ENCODE measurements at places on chromosomes 4 and X.

GRCh38 chr4:26813698-26814097 lies 46.9 kb upstream of the STIM2 start:
- no peak for DNase-seq

DNA sequence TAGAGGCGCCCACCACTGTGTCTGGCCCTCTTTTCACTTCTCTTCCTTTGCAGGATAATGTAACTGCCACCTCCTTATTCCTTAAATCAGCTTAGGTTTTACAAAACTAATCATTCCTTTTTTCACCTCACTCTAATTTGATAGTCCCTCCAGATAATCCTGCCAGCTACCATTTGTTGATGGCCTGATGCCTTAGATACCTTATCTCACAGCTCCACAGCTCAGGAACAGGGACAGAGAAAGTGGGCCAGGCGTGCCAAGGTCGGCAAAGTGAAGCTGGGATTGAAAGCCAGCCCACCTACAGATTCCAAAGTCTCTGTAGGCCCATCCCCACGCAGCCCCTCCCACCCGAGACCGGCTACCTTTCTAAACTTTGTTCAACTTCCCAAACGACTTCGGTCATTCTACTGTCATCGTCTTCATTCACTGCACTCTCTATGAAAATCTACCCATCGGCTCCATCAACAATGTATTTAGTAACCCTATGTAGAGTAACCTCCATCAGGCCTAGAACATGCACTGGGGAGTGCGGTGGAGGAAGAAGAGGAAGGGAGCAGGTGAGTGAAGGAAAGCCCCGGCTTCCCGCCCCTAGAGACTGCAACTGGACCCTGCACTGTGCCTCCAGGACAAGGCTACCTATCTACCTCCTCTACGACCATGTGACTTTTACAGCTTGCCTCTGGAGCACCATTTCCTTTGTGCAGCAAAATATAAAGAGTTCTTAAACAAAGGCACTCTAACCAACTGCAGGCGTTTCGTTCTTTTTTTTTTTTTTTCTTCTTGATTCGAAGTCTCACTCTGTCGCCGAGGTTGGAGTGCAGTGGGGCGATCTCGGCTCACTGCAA lies 1.5 kb downstream of the CASP6 start:
- DNase-seq, result no peak

GRCh38 chr4:4735136-4735750 lies 124.2 kb upstream of the MSX1 start:
- no peak for DNase-seq

GRCh38 chr4:112736718-112737135 lies 99.8 kb downstream of the LARP7 start:
- no peak for DNase-seq

DNA sequence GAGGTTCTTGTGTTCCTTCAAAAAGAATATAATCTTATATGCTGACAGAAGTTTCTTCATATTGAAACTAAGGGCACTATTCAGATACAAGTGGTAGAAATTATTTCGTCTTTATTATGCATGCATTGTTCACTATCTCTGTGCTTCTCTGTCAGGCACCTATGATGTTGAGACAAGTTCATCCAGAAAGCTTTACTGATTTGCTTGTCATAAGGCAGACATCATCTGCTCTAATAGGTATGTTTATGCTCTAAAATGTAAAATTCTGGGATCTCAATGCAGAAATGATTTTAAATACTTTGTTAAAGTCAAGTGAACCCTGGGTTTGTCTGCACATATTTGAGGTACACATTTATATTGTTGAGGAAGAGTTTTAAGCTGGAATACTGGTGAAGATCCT lies 3.6 kb downstream of the UGT2B11 start:
- DNase-seq, result no peak

Data from CD4-positive, alpha-beta T cell treated with Interleukin-4 for 4 hours (primary cell).